ENCODE measurements at places on chromosomes 7 and 10. TPM values are rescaled to one million over a fixed set of nuclear protein-coding genes. Genes with fewer than 3 reads are reported as not detected.

The FGFBP3 gene
- 0.41 TPM for polyA plus RNA-seq

The AKR1D1 gene
- not detected for polyA plus RNA-seq

DNA sequence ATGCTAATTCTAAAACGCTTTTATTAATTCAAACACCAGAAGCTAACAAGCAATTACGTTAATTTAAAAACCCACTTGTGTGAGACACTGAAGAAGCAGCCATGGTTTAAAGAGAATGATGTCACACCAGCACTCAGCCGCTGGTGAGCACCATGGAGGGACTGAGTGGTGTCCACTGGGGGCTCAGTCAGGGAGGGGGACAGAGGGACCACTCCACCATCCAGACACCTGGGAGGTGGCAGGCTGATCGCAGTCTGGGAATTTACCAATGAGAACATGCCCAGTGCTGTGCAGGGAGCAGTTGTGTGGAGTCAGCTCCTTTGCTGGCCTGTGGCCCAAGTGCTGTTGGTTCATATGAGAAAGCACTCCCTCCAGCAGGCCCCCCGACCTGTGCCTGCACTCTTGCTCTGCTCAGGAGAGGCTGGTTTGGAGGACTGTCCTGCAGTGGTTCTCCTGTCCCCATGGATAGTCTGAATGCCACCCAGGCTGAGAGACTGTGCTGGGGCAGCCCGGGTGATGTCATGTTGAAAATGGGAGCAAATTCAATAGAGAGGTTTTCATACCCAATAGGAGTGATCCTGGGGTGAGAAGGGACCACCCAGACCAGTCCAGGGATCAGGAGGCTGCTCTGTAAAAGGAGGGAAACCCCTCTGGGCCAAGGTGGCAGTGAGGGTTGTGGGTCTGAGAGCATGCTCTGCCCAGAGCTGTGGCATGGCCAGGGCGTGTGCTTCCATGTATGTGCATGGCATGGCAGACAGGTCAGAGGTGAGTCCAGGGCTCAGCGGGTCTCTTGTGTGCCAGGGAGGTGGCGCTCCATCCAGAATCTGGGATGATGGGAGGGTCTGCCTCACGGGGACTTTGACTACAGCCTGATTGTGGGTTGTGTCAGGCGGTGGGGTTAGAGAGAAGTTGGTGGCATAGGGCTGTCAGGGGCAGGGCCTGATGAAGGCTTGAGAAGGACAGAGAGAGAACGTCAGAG lies 12.7 kb downstream of the ADCY1 start:
- DNase-seq, result no peak

DNA sequence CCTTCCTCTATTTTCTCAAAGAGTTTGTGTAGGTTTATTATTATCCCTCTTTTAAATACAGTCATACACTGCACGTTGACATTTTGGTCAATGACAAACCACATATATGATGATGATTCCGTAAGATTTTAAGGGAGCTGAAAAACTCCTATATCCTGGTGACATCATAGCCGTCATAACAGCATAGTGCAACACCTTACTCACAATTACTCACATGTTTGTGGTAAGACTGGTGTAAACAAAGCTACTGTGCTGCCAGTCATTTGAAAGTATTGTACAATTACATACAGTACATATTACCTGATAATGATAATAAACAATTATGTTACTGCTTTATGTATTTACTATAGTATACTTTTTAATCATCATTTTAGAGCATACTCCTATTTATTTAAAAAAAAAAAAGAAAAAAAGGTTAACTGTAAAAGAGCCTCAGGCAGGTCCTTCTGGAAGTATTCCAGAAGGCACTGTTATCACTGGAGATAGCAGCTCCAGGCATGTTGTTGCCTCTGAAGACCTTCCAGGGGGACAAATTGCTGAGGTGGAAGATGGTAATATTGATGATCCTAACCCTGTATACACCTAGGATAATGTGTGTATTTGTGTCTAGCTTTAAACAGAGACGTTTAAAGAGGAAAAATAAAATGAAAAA lies 123.3 kb upstream of the CDK1 start:
- DNase-seq, result no peak

GRCh38 chr10:84076047-84076388 lies 63.3 kb upstream of the GHITM start:
- DNase-seq, result no peak

The MNX1 gene
- polyA plus RNA-seq, result not detected

The ZNF727 gene
- 0.10 TPM for polyA plus RNA-seq

The DOCK4 gene
- 3.9 TPM for polyA plus RNA-seq

The TMEM236 gene
- 0.93 TPM for polyA plus RNA-seq

GRCh38 chr7:92121681-92122080 lies 12.6 kb downstream of the CYP51A1 start:
- no peak for DNase-seq

GRCh38 chr7:18531539-18531938 lies 36.0 kb downstream of the HDAC9 start:
- no peak for DNase-seq

The NPTX2 gene
- polyA plus RNA-seq, result 8.3 TPM

DNA sequence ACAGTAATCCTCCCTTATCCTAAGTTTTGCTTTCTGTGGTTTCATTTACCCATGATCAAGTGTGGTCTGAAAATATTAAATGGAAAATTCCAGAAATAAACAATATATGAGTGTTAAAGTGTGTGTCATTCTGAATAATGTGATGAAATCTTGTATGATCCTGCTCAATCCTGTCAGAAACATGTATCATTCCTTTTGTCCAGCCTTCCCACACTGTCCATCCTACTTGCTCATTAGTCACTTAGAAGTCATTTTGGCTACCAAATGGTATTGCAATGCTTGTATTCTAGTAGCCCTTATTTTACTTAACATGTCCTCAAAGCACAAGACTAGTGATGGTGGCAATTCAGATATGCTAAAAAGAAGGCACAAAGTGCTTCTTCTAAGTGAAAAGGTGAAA lies 1211.2 kb upstream of the SORCS1 start:
- DNase-seq, result no peak

GRCh38 chr10:85888004-85888403 lies 478.6 kb downstream of the GRID1 start:
- no peak for DNase-seq

- no peak for DNase-seq
These were observed 57.0 kb downstream of the CLEC2L start for GRCh38 chr7:139580435-139580834.

DNA sequence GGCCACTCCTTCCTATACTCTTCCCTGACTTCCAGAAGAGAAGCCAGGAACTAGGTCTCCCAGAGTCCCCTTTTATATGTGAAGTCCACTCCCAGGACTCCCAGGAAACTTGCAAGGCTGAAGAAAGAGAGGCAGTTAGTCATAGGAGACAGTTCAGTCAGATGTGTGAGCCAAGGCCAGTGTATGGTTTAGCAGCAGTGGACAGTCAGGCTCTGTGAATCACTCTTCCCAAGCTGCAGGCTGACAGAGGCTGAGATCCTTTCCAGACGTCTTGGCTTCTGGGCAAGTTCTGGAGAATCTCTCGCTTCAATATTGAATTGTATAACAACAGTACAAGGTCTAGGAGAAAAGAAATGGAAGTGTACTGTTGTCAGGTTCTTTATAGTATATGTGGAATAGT lies 26.9 kb downstream of the BLVRA start:
- no peak for DNase-seq

DNA sequence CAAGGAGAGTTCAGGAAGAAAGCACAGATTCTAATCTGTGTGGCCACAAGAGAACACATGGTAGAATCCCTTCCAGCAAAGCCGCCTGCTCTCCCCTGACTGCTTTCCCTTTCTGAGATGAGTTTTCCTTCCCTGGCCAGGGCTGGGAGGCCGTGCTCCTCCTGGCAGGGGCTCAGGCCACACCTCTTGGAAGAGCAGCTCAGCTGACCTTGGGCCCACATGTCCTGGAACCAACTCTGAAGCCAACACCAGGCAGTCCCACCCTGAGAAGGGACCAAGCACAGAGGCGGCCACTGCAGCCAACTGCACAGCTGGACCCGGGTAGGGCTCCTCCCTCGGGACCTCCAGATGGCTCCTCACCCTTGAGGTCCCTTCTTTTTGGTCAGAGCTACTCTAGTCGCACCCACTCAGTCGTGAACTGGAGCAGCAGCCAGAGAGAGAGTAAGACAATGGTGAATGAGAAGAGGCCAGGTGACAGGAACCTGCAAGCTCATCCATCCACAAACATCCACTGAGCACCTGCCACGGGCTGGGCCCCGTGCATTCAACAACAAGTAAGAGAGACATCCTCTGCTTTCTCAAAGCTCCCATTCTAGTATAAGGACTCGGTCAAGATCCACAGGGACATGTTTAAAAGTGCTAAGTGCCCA lies 40.3 kb downstream of the FAM53B start:
- peak; percentile 87 for DNase-seq

The RAB19 gene
- not detected for polyA plus RNA-seq

GRCh38 chr7:93043385-93043985 lies 74.3 kb downstream of the SAMD9 start:
- no peak for DNase-seq

The ARHGEF5 gene
- 0.16 TPM for polyA plus RNA-seq

GRCh38 chr7:77360104-77360503 lies 56.0 kb downstream of the GSAP start:
- no peak for DNase-seq

The MOGAT3 gene
- polyA plus RNA-seq, result not detected

DNA sequence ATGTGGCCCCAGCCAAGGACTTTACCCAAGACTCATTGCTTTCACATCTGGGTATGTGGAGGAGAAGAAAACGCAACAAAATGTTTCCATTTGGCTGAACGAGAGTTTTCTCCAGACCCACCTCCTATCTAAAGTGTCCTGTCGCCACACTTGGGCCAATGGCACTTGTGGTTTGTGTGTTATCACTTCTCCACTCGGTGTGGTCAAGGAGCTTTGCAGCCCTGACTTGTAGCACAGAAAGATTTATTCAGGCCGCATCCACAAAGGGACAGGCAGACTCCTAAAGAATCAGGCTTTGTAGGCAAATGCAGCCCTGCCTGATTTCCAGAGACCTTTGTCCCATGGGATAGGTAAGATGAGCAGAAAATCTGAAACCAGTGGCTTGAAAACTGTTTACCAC lies 12.8 kb upstream of the LRRC4 start:
- DNase-seq, result no peak

- DNase-seq, result no peak
These were observed 131.9 kb downstream of the DGKB start for GRCh38 chr7:14770614-14771013.

GRCh38 chr7:31437250-31437865 lies 76.5 kb upstream of the ITPRID1 start:
- DNase-seq, result no peak

The ZNF467 gene
- 1.3 TPM for polyA plus RNA-seq

The OR6B1 gene
- polyA plus RNA-seq, result not detected

GRCh38 chr10:3077940-3078630 lies 10.7 kb downstream of the PFKP start:
- DNase-seq, result no peak

DNA sequence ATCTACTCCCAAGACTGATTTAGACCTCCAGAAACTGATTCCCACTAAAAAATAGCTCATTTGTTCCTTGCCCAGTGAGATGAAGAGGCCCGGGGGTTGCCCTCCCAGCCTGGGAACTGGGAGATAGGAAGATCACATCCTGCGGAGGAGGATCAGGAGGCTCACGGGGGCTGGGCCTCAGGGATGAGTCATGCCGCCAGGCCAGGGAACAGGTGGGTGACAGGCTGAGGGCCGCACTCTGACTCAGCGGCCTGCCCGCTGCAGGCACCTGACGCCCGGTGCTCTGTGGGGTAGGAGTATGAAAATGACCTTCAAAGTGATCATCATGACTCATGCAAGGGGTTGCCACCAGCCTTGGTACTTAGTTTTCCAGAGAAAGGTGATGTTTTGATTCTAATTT lies 104.5 kb upstream of the ZPBP start:
- DNase-seq, result no peak

DNA sequence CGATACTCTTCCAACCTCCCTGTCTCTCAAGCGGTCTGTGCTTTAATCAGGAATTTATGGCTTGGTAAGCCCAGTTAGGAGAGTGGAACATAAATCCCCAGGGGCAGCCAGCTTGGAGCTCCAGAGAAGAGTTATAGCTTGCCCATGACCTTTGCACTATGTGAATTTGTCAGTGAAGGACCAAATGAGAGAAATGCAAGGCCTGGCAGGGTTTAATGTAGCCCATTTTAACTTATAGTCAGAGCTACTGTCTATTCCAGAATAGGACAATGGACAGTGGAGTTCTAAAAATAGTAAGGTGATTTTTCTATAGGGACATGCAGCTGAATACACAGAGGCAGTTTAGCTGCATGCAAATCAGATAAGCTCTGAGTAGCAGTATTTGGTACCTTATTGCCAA lies 142.6 kb upstream of the CAV2 start:
- no peak for DNase-seq

DNA sequence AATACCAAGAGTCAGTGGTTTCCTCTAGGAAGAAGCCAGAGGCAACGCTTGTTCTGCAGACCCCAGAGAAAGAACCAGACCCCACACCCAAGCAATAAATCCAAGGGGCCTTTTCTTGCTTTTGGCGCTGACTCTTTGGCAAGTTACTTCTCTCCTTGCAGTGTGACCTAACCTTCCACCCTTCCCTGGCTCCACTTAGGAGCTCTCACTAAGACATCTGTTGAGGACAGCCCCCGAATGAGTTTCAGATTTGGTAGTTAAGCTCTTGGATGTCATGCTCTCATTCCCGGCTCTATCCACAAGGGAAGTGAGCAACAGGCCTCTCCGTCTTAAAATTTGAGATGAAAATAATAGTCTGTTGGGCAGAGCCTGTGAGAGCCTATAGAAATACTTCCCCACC lies 50.6 kb upstream of the FAM204A start:
- no peak for DNase-seq

GRCh38 chr7:47150497-47151260 lies 431.2 kb downstream of the TNS3 start:
- DNase-seq, result no peak

- DNase-seq, result no peak
These were observed 468.6 kb downstream of the AUTS2 start for GRCh38 chr7:70066844-70067243.

DNA sequence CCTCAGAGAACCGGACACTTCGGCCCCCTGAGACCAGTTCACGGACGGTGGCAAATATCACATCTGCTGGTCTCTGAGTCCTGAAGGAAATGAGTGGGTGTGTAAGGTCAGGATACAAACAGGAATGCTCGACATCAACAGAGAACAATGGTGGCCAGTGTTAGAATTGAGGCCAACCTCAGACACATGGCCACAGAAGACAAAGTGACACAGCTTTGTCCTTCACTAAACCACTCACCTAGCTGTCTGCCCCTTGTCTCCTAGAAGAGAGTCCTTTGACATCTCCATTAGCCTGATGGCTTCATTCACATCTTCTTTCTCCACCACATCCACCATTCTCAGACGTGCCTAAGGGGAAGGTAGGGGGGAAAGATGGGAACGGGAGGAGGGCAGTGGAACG lies 4.3 kb downstream of the COPS6 start:
- DNase-seq, result no peak

GRCh38 chr7:698515-699475 lies 27.7 kb upstream of the DNAAF5 start:
- DNase-seq, result peak; percentile 28

DNA sequence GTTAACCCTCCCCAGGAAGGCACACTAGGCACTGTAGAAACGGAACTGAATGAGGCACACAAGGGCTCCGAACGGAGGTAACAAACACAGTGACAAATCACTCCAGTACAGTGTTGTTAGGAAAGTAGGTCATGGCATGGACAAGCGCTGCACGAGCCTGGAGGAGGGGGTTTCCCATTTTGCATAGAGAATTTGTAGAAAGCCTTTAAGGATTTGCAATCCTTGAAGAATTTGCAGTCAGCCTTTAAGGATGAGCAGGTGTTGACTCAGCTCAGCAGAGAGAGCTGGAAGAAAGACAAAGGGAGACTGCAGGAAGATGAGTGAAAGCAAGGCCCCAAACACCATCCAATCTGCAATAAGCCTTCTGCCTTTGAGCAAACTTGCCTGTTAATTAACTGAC lies 51.1 kb upstream of the PPP1R3C start:
- DNase-seq, result no peak

The GPNMB gene
- polyA plus RNA-seq, result 7.6 TPM

The GRID1 gene
- polyA plus RNA-seq, result 0.17 TPM

Data from psoas muscle (tissue), 8 donors.